ENCODE measurements at places on chromosomes 3 and 15.
A peak's percentile ranks its signal among the peaks of the same experiment; 100 is the strongest.

DNA sequence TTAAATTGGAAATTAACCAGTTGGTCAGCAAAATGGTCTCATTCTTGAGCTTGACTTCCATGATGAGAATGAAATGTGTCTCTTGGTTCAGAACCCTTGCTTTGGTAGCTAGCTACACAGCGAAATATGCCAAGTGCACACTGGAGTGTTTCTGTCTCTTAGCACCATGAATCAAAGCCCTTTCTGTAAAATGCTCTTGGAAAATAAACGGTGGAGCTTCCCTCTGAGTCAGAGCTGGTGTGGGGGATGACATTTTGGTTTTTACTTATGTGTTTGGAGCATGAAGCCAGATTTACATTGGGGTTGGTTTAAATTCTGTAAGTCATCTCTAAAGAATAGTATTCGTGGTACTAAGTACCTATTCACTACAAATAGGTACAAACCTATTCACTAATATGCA lies 85.1 kb upstream of the NANOGP8 start:
- DNase-seq: peak; percentile 1

DNA sequence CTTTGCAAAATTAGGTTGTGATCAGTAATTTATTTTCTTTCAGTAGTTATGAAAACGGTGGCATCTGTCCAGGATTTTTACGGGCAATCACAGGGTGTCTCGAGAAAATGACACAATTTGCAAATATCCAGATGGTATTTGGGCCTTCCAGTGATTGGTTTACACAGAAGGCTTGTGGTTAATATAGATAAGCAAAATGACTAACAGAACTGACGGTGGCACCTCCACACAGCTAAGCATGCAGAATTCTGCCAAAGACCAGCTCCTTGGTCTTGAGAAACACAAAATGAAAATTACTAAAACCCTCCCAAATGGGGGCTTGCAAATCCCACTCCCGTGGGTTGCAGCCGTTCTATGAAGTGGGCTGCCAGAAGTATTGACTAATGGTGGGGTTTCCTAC lies 5.5 kb downstream of the ARHGEF3 start:
- DNase-seq: no peak

- DNase-seq: no peak
Measured at GRCh38 chr15:67761343-67761742, 64.0 kb upstream of the SKOR1 start.

GRCh38 chr3:54897028-54897711 lies 30.7 kb downstream of the LRTM1 start:
- DNase-seq: no peak

- no peak for DNase-seq
Measured at GRCh38 chr3:23667536-23668429, 138.0 kb upstream of the UBE2E1 start.

DNA sequence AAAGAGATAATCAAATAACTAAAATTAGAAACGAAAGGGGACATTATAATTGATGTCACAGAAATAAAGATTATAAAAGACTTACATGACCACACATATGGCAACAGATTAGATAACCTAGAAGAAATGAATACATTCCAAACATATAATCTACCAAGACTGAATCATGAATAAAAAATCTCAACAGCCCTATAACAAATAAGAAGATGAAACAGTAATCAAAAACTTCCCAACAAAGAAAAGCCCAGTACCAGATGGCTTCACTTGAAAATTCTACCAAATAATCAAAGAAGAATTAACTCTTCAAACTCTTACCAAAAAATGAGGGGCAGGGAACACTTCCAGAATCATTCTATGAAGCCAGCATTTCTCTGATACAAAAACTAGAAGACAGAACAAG lies 11.8 kb downstream of the TOP2B start:
- DNase-seq: no peak

DNA sequence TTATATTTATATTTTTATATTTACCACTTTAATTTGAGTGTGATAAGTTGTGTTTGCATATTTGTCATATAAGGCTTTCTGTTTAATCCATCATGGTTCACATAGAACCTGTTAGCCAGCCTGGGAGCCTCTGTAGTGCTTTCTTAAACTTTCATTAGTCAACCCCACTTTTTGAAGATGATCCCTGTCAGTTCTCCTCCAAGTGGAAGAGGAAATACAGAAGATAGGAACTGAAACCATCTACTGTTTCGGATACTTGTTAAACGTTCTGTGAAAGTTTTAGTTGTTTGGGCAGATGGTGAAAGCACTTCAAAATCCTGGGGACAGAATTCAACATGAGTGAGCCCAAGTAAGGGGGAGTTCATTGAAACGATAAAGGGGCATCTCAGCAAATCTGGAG lies 4.6 kb upstream of the SAMMSON start:
- no peak for DNase-seq

- peak; percentile 74 for DNase-seq
Measured at GRCh38 chr15:75801859-75802593, 41.2 kb upstream of the UBE2Q2 start.

- DNase-seq: no peak
Measured at GRCh38 chr3:105157766-105158085, 209.0 kb upstream of the ALCAM start.

GRCh38 chr3:188158731-188159310 lies 4.9 kb downstream of the LPP start:
- no peak for DNase-seq

DNA sequence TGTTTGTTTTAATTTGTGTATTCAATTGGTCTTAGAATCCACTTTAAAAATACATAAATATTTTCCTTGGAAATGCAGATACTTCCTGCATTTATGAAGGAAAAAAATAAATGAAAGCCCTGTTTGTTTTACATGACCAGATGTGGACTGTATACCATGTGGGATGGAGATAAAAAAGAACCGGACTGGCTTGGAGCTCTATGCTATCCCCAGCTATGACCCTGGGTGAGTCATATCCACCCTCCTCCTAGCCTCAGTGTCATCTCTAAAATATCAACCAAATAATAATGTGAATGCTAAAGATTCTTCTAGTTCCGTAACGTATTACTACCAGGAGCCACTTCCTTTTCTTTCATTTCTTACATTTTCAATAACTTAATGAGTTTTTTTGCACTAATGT lies 44.5 kb upstream of the PDZRN3 start:
- peak; percentile 89 for DNase-seq

DNA sequence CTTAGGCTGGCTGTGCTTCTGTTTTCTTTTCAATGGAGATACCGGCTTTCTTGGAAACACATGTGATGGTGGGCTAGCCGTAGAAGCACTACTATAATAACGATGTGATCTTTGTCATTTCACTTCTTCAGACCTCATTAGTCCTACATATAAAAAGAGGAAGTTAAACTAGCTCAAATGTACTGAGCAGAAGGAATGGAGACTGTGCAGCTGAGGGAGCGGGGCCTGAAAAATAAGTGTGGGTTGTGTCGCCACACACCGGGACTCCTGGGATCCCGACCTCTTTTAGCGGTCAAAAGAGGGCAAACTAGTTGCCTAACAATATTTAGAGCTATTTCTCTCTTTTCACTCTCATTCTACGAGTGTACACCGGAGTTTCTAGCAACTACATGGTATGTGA lies 1.0 kb upstream of the RNF7 start:
- no peak for DNase-seq

GRCh38 chr3:22141769-22142168 lies 390.8 kb upstream of the ZNF385D start:
- DNase-seq: no peak

- no peak for DNase-seq
Measured at GRCh38 chr3:87132801-87133200, 94.3 kb upstream of the CHMP2B start.

DNA sequence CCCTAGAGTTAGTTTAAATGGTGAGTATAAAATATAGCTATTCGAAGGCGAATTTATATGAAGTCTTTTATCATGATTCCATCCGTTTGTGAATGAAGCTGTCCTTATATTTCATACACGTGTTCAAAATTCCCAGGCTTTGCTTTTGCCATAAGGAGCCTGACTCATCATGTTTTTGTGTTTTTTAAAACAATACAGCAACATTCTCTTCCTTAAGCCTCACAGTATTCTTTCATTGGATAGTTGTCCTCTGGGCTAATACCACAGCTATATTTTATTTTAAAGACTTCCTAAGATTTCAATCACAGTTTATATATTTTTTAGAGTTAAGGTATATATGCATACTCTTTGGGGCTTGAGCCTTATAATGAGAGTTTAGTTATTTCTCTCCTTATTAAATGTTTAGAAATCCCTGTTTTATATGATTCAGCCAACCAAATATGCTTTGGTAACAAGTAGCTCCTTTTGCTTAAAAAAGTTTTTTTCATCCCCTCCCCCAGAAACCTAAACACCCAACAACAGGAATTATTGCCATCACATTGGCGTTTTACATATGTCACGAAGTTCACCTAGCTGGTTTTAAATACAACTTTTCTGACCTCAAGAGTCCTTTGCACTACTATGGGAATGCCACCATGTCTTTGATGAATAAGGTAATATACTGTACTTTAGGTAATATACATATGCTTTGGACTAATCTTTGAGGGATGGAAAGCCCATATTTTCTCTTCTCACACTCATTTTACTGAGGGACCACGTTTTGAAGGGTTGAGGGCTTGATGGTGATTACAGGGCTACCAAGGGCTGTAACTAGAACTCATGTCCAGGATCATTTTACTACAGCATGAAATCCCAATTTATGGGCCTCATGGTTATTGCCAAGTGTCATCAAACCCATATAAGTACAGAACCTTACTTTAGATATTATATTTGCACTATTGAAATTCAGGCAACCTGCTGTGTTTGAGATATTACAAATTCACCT lies 28.5 kb downstream of the ST3GAL6 start:
- DNase-seq: no peak

DNA sequence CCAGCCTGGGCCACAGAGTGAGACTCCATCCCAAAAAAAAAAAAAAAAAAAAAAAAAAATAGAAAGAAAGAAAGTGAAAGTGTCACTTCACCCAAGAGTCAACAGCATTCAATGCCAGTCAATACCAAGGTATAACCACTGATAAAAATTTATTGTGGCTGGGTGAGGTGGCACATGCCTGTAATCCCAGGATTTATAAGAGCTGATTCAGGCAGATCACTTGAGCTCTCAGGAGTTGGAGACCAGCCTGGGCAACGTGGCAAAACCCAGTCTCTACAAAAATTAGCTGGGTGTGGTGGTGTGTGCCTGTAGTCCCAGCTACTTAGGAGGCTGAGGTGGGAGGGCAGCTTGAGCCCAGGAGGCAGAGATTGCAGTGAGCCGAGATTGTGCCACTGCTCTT lies 46.5 kb upstream of the PIK3CB start:
- DNase-seq: no peak

- DNase-seq: peak; percentile 73
Measured at GRCh38 chr3:152026033-152026556, 152.7 kb downstream of the SUCNR1 start.

DNA sequence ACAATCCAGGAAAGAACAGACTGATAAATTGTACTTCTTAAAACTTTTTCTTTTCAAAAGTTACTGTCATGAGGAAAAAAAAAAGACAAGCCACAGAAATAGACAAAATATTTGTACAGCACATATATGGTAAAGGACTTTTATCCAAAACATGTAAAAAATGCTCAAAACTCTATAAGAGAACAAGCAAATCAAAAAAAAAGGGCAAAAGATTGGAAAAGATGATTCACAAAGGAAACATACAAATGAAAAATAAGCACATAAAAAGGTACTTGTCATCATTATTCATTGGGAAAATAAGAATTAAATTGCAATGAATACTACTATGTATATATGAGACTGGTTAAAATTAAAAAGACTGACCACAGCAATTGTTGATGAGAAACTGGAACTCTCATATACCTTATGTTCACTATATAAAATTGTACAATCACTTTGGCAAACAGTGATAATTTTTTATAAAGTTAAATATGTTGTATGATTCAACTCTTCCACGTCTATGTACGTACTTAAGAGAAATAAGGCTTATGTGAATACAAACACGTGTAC lies 39.7 kb downstream of the DIPK2A start:
- DNase-seq: no peak

DNA sequence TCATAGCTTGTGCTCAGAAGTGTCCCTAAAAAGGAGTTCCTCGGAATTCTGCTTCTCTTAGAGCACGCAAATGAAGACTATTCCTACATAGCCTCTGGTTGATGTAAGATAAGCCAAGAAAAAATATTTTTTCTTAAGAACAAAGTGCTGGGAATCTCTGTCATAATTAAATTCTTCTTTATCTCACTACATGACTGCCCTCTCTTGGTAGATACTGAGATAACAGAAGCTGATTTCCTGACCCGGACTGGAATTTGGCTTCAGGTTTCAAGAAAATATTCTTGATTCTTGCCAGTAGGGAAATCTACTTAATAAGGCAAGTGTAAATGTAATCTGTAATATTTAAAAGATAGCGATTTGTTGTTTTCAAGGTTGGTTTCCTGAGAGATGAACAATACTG lies 31.3 kb upstream of the SETMAR start:
- peak; percentile 39 for DNase-seq

GRCh38 chr3:188229726-188230125 lies 75.8 kb downstream of the LPP start:
- DNase-seq: no peak

GRCh38 chr3:39108200-39108710 lies 775 bp downstream of the TTC21A start:
- DNase-seq: no peak

GRCh38 chr15:99682455-99682854 lies 50.8 kb downstream of the LYSMD4 start:
- no peak for DNase-seq

DNA sequence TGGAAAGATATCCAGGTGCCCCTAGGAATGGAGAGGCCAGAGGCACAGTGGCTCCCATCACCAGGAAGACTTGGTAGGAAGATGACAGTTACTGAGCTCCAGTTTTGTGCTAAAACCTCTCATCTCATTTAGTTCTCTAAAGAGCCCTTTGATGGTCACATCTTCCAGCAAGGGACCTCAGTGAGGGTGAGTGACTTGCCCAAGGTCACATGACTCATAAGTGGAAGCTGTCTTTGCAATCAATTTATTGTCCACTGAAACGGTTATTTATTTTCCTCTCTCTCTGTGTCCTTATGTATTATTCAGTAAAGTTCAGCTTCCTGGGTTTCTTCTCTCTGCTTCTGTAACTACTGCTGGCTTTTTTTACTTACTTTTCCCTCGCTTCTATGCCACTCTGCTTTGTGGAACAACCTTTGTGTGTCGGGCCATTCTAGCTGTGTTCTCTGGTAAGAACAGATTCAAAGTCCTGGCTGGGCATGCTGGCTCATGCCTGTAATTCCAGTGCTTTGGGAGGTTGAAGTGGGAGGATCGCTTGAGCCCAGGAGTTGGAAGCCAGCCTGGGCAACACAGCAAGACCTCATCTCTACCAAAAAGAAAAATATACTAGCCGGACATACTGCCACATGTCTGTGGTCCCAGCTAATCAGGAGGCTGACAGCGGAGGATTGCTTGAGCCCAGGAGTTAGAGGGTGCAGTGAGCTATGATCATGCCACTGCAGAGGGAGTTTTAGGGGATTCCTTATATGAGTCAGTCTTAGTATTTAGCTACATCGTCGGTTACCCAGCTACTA lies 55.9 kb downstream of the PDIA5 start:
- peak; percentile 28 for DNase-seq

- no peak for DNase-seq
Measured at GRCh38 chr15:38148471-38148870, 104.2 kb upstream of the SPRED1 start.

GRCh38 chr3:105611304-105612192 lies 244.8 kb downstream of the ALCAM start:
- no peak for DNase-seq

All from COLO829 (cell line).